ENCODE measurements at places on chromosomes 3 and 15.

GRCh38 chr15:64961013-64961412 is 28.7 kb downstream of the SPG21 start:
- DNase-seq, result no peak

DNA sequence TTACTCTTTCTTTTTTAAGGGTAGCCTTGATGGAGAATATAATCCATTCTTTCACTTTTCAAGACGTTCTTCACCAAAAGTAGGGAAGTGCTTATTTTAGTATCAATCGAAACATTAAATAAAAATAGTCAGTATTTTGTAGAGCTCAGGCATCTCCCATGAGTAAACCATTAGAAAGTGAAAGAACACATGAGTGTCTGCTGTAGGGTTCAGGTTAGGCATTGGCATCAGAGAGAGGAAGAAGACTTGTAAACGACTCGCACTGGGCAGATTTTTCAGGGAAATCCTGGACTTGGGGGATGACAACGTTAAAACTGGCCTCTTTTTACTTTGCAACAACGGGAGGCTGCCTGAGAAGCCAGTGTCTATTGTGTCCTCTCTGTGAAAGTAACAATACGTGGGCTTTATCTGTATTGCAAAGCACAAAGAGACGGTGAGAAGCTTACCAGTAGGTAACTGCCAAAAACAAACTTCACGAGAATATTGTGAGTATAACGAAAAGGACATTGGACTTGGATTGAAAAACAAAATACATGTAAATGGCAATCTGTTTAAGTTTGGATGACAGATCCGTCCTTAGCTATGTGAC is 451.7 kb downstream of the PYDC2 start:
- no peak for DNase-seq

GRCh38 chr3:58529516-58530353 is 7.3 kb downstream of the ACOX2 start:
- no peak for DNase-seq

GRCh38 chr15:73822998-73823397 is 50.4 kb upstream of the TBC1D21 start:
- DNase-seq, result no peak

DNA sequence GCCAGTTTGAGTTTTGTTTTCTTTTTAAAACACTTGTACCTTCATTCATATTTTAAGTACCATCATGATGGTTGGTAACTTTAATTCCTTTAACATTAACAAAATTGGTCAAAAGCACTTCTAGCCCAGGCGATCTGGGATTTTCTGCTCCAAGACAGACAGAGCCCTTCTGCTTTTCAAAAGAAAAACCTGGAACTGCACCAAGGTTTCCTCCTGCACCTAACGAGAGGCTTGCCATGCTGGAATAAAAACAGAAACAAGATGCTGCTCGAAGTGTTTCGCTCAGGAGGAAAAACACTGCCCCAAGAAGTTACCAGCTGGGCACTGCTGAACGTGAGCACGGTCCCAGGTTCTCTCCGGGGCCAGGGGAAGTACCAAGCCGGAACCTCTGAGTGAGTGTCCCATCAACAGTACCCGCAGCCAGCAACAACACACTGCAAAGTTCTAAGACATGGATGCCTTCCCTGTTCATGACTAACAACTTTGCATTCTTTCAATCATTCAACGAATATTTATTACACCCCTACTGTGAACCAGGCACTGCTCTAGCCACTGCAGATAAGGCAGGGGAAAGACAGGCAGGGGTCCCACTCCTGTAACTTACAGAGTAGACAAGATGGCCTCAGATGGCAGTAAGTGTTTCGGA is 98.8 kb downstream of the XXYLT1 start:
- DNase-seq, result no peak

DNA sequence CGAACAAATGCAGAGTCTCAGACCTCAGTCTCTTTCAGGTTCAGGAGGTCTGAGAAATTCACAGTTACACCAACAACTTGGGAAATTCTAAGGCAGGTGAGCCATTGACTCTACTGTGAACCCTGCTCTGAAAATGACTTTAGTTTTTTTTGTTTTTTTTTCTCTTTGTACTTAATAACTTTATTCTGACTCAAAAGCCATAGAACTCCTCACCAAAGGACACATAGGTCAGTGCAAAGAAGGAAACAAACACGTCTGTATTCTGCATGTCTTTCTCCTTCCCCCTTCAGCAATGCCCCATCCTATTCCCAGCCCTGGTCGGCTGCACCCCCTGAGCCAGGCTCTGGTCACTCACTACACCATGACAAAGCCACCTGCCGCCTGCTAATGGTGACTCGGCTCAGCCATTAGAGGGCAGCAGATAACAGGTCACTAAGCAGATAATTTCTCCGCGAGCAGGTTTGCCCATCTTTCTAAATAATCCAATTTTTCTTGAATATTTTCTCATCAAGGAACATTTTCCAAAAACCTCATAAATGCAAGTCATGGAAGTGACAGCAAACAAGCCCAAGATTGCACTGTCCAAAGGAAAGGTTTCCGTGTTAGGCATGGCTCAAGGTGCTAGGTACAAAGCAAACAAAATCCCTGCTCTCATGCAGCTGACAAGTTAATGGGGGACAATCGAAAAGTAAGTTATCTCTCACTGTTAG is 37.7 kb downstream of the TM4SF4 start:
- no peak for DNase-seq

- no peak for DNase-seq
These were observed 78.2 kb upstream of the GBE1 start for GRCh38 chr3:81839504-81840094.

DNA sequence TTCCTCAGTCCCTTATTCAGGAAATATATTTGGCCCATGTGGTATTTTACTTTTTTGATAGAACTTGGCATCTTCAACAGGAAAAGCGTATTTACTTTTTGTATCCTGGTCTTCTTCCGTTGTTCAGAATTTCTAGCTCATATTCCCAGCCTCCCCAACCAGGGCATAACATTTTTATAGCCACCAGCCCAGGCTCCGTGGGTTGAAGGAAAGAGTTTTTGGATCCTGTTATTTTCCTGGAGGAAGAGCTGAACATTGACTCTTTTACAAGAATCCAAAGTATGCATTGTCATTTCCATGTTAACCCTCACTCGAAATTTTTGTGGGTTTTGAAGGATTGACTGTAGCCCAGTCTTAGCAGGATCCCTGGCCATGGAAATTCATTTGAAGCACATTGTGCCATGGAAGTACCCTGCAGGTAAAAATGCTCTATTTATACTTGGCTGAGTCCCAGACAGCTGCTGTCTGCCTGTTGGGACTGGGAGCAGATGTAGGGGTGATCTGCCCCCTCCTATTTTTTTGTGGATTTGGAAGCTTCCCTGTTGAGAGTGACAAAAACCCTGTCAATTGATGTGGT is 98.8 kb downstream of the AKAP13 start:
- DNase-seq, result no peak

GRCh38 chr15:80816049-80816653 is 37.0 kb downstream of the CEMIP start:
- no peak for DNase-seq
